GM03348 (cell line): ENCODE measurements at places on chromosomes 1 and 21.
A peak's percentile ranks its signal among the peaks of the same experiment; 100 is the strongest.

DNA sequence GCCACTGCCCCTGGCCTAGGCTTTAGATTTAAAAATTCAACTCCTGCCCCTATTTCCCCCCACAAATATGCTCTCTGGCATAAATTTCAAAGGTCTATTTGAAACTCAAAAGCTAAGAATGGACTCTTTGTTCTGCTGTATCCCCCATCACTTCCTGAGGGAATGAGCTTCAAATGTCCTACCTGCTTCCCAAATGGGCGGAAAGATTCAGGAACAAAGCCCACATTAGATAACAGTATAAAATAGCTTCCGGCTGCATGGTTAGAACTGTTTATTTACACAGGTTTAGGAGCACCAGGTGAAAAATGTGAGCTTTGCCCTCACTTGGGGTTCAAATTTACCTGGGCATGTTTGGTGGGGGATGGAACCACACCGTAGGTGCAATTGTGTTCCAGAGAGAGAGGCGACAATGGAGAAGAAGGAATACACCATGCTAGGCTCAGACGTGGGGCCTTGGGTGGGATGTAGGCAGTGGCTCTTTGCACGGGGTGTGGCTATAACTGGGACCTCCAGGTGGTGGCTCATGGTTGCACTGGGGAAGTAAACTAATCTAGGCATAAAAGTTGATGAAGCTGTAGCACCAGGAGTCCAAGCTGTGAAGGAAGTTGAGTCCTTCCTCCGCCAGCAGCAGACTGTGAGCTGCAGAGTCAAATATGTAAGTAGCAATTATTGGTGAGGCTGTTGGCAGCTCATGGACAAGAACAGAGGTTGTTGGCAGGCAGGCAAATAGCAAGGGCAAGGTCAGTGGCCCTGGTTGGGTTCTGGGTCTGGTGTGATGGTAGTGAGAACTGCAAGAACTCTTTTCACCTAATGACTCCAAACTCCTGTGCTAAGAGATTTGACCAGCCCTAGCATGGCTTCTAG, 41.5 kb upstream of the SRSF10 start:
- DNase-seq = no peak

GRCh38 chr1:206963740-206964139, 6.5 kb downstream of the FCAMR start:
- no peak for DNase-seq

- DNase-seq = no peak
Observed at GRCh38 chr1:19582318-19582717, 61.8 kb upstream of the NBL1 start.

DNA sequence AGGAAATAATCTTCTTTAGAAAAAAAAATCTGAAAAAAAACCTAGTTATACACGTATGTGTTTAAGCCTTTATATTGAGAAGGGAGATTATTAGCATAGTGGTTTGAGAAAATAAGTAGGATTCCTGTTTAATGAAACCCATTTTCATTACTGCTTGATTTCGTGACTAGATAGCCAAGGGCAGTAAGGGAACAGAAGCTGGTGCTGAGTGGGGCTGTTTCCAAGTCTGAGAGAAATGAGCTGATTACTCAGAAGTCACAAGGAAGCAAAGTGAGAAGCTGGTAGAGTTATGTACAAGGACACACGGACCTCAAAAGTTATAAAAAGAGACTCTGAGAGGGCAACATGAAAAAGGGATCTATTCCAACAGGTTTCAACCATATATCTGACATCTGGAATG, 256.5 kb downstream of the TTLL7 start:
- no peak for DNase-seq

GRCh38 chr1:226912587-226913176, 27.4 kb upstream of the COQ8A start:
- DNase-seq = peak; percentile 51

- DNase-seq = no peak
Observed at GRCh38 chr1:76759171-76759860, 108.0 kb upstream of the ST6GALNAC5 start.

- DNase-seq = no peak
Observed at GRCh38 chr21:17461582-17461981, 51.3 kb upstream of the CXADR start.

DNA sequence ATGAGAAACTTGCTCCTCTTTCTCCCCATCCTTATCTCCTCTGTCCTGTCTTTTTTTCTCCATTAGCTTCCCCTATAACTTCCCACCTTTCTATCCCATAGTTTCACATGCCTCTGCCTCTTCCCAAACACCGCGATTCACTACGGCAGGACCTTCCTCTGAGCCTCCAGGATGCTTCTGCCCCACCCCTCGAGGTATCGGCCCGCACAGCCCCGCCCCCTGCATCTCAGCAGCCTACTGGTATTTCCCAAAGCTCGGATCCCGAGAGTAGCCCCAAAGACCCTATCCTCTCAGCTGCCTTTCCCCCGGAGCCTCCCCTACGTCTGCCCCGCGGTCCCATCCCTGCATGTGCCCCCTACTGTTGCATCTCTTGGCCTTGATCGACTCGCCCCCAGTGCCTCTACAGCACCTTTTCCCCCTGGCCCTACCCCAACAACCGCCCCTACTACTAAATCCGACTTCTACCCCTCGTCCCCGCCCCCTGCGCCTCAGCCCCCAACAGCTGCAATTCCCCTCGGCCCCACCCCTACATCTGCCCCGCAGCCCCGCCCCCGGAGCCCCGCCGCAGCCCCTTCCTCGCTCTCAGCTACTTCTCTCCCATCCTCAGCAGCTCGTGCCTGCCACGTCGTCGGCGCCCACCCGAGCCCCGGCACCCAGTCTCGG, 512 bp downstream of the PIAS3 start:
- peak; percentile 76 for DNase-seq
